ENCODE measurements at places on chromosomes 4 and X.

GRCh38 chr4:145879598-145879997 lies 59.0 kb downstream of the ZNF827 start:
- DNase-seq = no peak

DNA sequence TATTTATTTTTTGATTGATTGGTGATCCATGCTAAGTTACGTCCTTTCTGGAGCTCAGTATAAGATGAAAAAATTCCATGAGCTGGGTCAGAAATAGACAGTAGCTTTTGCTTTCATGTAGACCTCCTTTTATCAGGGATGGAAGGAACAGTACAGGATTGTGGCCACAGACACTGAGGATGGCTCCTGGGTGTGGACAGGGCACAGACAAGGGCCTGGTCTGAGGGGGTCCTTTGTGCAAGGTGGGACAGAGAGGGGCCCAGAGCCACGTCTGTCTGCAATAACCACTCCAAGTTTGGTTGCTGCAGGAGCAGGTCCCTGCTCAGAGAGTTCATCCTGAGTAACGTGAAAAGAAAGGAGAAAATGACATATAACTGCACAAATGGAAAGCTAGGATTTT lies 127.1 kb downstream of the ENPP6 start:
- DNase-seq = no peak

DNA sequence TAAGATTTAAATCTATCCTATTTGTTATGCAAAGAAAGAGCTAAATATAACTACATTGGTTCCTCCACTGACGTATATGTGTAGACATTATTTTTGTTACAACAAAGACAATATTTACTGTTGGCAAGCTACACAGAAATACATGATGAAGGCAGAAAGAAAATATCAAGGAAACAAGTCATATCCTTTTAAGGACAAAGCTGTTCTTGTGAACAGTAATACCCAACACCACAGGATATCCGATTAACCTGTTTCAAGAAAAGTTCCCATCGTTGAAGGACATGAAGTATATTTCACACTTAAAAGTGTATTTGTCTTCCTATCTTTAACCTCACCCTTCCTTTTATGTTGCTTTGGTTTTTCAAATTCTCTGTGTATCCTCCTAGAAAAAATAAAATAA lies 235.8 kb upstream of the AADAT start:
- DNase-seq = no peak

DNA sequence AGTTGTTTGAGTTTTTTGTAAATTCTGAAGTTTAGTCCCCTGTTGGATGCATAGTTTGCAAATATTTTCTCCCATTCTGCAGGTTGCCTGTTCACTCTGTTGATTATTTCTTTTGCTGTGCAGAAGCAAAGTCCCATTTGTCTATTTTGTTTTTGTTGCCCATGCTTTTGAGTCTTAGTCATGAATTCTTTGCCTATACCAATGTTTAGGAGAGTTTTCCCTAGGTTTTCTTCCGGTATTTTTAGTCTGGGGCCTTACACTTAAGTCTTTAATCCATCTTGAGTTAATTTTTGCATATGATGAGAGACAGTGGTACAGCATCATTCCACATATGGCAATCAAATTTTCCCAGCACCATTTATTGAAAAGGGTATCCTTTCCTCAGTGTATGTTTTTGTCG lies 405.8 kb upstream of the RPS6KA3 start:
- DNase-seq = no peak

DNA sequence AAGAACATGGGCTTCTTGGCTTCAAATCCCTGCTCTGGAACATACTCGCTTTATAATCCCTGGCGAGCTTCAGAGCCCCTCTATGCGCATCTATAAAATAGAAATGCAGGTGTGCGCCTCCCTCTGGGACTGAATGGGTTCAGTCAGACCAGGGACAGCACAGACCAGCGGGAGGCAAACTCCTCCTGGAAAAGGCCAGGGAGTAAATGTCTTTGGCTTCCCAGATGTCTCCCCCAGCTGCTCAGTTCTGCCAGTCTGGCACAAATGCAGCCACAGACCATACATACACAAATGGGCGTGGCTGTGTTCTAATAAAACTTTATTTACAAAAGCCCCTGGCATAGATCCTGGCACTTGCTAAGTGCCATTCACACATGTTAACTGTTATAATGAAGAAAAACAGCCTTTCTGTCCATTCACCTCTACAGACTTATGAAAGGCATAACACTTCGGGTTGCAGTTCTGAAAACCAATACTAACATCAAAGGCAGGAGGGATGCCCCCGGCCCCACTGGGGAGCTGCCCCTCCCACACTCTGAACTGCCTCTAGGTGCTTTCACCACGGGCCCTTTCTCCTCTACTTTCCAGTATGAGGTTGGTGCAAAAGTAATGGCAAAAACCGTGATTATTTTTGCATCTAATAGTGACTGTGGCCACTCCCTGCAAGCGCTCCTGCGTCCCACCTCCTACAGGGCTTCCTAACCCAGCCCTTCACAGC lies 4.6 kb downstream of the JAKMIP1 start:
- no peak for DNase-seq

GRCh38 chr4:15675356-15675755 lies 6.3 kb upstream of the FAM200B start:
- no peak for DNase-seq

DNA sequence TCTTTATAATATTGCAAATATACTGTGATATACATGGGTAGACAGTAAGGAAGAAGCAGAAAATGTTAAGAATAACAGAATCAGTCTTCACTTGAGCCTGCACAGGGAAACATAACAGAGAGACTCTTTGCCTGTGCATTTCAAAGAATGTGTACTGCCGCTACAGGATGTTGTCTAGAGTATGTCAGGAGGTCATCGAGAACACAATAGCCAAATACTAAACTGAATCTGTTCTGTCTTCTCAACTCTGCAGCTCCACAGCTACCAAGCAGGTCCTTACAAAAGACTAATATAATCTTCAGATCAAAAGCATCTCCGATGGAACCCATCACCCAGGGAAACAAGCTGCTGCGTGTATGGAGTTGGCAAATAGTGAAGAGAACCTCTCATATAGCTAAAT lies 471.5 kb downstream of the PCDH10 start:
- DNase-seq = no peak

GRCh38 chrX:106780664-106781377 lies 21.7 kb upstream of the TBC1D8B start:
- peak; percentile 10 for DNase-seq

- DNase-seq = no peak
Observed at GRCh38 chr4:133823177-133823576, 378.4 kb downstream of the PABPC4L start.

- DNase-seq = no peak
Observed at GRCh38 chr4:184653650-184654049, 4.1 kb downstream of the PRIMPOL start.

GRCh38 chrX:65647801-65648200 lies 19.7 kb upstream of the MSN start:
- no peak for DNase-seq

DNA sequence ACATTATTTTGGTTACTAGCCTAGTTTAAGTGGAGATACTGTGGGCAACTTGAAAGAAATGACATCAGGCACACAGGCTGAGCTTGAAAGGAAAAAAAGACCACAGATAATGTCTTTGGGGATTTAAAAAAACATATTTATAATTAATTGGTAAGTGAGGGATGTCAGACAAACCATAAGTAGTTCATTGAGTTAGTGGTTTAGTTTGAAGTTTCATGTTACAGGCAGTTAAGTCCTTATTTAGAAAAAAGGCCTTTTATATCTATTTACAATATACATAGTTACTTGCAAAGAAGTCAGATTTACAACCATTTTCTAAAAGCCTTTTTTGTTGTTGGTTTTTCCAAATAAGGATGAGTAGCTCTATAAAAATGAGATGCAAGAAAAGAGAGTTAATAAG lies 89.2 kb downstream of the CDS1 start:
- DNase-seq = no peak

DNA sequence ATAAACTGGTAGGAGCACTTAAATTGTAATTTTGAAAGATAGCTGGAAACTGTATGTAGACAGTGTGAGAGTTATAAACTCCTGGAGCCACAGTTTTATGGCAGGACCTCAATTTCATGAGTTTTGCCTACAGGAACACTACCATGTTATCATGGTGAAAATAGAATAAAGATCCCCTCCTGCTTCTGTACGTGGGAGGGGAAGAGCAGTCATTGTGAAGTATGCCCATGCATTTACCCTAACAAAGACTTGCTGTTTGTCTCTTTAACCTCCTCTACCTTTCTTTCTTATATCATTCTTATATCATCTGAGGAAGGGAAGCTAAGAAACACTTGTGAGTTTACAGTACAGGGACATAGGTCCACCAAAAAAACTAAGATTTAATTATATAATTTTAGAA lies 327.0 kb downstream of the PCDH10 start:
- DNase-seq = no peak

DNA sequence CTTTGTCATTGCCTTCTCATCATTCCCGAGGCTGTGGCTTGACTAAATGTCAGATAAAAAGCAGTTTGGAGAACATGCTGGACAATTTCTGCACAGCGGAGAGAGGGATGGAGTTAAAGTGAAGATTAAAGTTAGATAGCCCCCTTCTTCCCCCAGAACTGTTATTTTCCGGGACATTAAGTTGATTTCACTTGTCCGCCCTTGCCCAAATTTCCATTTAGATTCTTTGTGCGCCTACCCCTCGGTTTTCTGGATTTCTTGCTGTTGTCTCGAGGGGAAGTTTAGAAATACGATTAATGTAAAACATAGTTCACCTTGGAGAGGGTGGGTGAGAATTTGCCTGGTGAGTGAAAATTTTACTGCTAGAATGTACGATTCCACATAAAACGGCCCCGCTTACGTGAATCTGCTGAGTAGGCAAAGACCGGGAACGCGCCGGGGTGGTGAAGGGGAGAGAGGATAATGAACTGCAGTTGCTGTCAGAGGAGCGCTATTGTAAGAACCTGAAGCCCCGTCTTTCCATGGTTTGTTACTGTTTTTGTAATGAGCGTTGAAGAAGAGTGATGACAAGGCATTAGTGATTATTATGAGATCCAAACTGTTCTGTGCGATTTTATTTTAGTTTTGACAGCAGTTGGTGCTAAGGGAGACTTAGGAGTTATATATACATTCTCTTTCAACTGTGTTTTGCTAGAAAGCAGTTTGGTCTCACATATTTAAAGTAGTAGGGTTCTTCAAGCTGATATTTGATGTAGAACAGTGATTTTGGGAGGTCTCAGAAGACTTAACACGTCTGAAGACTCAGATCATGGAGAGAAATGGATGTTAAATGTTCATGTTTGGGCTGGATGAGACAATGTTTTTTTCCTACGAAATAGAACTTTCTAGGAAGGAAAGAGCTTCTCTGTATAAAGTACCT lies 73.0 kb downstream of the AFF1 start:
- DNase-seq = no peak

GRCh38 chr4:128288689-128289106 lies 1.1 kb upstream of the PGRMC2 start:
- DNase-seq = peak; percentile 56

GRCh38 chrX:73916931-73917667 lies 354.1 kb downstream of the CHIC1 start:
- DNase-seq = peak; percentile 12

GRCh38 chr4:5866841-5867813 lies 25.8 kb downstream of the CRMP1 start:
- no peak for DNase-seq

GRCh38 chrX:15319075-15319474 lies 3.6 kb upstream of the ASB11 start:
- DNase-seq = no peak

GRCh38 chr4:73507541-73507940 lies 26.0 kb downstream of the AFM start:
- no peak for DNase-seq

DNA sequence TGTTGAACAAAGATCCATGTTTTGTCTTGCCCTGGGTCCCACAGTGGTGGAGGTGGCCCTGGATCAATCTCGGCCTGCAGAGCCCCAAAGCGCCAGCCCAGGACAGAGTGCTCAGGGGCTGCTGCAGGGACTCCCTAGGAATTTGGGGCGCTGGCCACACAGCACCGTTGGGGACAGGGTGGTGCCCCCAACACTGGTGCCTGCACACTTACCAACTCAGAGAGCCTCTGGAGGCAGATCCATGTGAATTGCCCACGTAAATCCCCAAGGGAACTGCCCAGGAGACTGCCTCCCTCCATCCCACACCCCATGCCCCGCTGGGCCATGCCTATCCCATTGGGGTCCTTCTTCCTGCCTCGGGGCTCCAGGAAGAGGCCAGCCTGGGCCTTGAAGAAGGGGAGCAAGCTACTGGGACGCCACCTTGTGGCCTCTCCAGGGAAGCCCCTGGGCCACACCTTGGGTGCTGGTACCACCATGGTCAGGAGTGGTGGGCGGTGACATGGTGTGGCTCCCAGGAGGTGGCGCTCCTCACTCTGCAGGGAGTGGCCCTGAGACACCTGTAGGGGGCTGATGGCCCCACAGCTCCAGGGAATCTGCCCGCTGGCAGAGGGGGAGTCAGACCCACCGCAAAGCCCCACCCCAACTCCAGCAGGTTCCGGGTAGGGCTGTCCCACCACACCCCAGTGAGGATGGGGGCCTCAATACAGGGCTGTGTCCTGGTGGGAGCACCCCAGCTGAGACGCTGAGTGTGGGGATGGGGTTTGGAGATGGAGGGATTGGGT lies 22.8 kb downstream of the CFAP99 start:
- no peak for DNase-seq

All from epithelial cell of prostate (primary cell).